Mesenchymal stem cell (in vitro differentiated cells and primary cell): ENCODE measurements at places on chromosomes 6 and 20.

DNA sequence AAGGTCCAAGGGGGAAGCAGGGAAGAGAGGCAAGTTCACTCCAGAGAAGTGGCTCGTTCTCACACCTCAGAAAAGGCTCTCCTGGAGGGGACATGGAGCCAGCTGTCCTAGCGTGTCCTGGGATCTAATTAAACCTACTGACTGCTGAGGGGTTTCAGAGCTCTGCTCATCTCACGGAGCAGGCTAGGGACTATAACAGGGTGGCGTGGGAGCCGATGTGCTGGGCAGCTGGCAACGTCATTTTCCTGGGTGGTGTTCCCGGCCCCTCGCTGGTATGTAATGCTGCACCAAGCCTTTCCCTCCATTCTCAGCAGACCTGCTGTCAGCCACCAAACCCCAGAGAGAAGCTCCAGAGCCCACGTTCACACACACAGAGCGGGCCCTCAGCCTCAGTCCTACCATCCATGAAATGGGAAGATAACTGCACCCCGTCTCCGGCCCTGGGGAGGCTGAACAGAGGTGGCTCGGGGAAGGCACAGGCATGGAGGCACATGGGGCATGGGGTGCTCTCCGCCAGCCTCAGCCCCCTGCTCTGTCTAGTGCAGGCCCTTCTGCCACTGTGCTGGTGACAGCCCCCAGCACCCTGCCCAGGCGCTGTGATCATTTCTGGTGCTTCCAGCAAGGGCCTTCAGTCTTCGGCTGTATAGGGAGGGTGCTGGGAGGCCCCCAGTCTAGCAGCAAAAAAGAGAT lies 1.9 kb downstream of the CST7 start:
- peaks cover 19% of the 10 kb centered on the region for H3K36me3 ChIP-seq
- H3K27ac ChIP-seq = no peak overlapping the region
- DNase-seq = no peak
- H3K4me1 ChIP-seq = peaks cover 1% of the 10 kb centered on the region

- H3K4me3 ChIP-seq = no peak overlapping the region
- H3K27me3 ChIP-seq = no peaks in the 10 kb centered on the region
- DNase-seq = peak; percentile 91
- H3K27ac ChIP-seq = peak overlapping the region; percentile 63
- H3K36me3 ChIP-seq = peaks cover 12% of the 10 kb centered on the region
- peaks cover 17% of the 10 kb centered on the region for H3K4me1 ChIP-seq
Observed at GRCh38 chr20:35344354-35344837, 52.2 kb upstream of the FAM83C start.

GRCh38 chr6:90086517-90086916 lies 192.2 kb downstream of the GJA10 start:
- no peaks in the 10 kb centered on the region for H3K36me3 ChIP-seq
- H3K27me3 ChIP-seq = no peaks in the 10 kb centered on the region
- H3K4me3 ChIP-seq = no peak overlapping the region
- H3K4me1 ChIP-seq = no peaks in the 10 kb centered on the region
- no peak overlapping the region for H3K27ac ChIP-seq

DNA sequence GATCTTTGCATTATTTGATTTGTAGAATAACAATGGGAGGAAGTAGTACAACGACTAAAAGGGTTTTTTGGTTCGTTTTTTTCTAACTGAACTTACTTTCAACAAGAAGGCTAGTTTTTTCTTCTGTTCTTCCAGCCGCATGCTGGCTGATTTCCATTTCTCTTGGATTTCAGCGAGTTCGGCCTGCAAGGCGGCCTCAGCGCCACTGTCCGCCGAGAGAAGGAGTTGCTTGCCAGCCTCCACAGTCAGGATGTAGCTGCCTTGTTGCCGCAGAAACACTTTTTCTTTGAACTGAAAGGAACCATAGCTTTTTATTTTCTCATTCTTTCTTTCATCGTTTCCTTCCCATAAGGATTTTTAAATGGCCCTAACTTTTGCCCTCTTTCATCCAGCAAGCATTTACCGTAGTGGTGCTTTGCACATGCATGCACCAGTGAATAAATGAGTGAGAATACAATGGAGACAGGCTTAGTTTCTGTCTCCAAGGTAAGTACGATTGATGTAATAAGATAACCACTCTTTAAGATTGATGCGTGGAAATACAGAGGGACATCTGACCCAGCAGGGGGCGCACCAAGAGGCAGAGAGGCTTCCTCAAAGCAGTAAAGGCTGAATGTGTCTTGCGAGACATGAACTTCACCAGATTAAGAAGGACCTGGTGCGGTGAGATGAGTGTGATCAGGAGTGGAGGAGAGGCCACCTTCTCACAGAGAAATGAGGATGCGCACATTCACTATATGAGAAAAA lies 398.8 kb downstream of the ESR1 start:
- H3K27me3 ChIP-seq = no peaks in the 10 kb centered on the region
- H3K4me1 ChIP-seq = no peaks in the 10 kb centered on the region
- peak; percentile 33 for DNase-seq

DNA sequence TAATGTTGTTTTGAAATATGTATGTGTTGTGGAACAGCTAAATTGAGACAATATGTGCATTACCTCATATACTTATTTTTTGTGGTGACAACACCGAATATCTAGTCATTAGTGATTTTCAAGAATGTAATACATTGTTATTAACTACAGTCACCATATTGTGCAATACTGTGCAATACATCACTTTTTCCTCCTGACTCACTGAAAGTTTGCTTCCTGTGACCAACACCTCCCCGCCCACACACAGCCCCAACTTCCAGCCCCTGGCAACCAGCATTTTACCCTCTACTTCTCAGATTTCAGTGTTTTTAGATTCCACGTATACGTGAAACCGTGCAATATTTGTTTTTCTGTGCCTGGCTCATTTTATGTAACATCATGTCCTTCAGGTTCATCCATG lies 627.9 kb downstream of the PRKN start:
- no peaks in the 10 kb centered on the region for H3K27me3 ChIP-seq
- peak; percentile 79 for DNase-seq
- H3K36me3 ChIP-seq = no peaks in the 10 kb centered on the region

DNA sequence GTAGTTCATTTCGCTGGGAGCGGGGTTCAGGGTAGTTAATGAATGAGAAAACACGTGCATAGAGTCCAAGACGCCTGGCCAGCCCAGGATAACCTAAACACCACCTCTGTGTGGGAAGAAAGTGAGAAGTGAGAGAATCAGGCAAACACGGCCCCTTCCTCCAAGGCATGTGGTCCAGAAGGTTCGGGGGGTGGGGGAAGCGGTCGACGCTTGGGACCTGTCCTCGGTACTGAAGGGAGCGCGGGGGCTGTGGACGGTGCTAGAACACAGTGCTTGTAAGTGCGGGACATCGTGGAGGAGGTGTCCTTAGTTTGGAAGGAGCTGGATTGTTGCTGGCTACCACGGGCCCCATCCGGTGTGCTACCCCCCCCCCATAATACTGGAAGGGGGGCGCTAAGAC lies 1.7 kb upstream of the VSTM2L start:
- H3K4me1 ChIP-seq = peaks cover 14% of the 10 kb centered on the region
- H3K27me3 ChIP-seq = peaks cover 66% of the 10 kb centered on the region
- DNase-seq = no peak
- H3K27ac ChIP-seq = no peak overlapping the region

DNA sequence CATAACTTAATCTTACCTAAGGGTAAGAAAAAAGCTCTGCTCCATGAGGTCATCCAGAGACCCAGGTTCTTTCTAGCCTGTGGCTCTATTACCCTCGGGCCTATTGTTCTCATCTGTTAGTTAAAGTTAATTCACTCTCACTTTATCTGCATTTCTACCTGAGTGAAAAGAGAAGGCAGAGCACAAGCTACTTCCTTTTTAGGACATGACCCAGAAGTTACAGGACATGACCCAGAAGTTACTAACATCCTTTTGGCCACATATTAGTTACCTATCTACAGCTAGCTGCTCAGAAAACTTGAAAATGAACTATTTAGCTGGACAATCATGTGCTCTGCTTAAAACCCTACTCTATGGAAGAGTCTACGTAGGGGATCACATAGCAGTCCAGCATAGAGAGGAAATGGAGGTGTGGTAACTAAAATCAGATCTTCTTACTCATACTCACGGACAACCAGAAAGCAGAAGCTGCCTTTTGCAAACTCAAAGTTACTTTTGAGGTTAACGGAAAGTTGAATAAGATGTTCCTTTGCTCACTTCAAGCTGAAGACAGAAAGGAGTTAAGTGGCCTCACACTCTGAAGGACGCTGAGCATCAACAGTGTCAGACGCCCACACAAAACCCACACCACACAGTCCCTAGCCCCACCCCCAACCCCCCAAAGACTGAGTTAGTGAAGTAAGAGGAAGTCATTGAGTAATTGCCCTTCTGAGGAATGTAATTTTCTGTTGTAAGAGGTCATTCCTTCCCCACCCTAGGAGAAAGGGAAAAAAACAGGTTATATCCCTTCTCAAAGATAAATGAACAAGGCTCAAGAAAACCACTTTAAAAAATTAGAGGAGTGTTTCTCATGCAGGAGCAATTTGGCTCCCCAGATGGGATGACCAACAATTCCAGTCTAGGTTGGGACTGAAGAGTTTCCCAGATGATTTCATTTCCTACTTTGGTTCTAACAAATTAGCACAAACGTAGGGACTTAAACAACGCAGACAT lies 45.9 kb upstream of the TAB2 start:
- peaks cover 10% of the 10 kb centered on the region for H3K27me3 ChIP-seq
- H3K36me3 ChIP-seq = no peaks in the 10 kb centered on the region
- peak; percentile 35 for DNase-seq
- H3K4me3 ChIP-seq = no peak overlapping the region
- no peaks in the 10 kb centered on the region for H3K4me1 ChIP-seq

GRCh38 chr6:63997734-63998133 lies 362.1 kb downstream of the PHF3 start:
- no peaks in the 10 kb centered on the region for H3K27me3 ChIP-seq
- no peaks in the 10 kb centered on the region for H3K36me3 ChIP-seq
- H3K4me1 ChIP-seq = no peaks in the 10 kb centered on the region
- no peak overlapping the region for H3K27ac ChIP-seq
- no peak overlapping the region for H3K4me3 ChIP-seq

GRCh38 chr6:24583463-24584381 lies 62.3 kb downstream of the KIAA0319 start:
- peaks cover 15% of the 10 kb centered on the region for H3K27me3 ChIP-seq
- peaks cover 1% of the 10 kb centered on the region for H3K4me1 ChIP-seq
- no peak overlapping the region for H3K4me3 ChIP-seq
- H3K36me3 ChIP-seq = no peaks in the 10 kb centered on the region
- DNase-seq = peak; percentile 70

- H3K4me3 ChIP-seq = no peak overlapping the region
- H3K27ac ChIP-seq = no peak overlapping the region
- no peak for DNase-seq
- H3K27me3 ChIP-seq = no peaks in the 10 kb centered on the region
Observed at GRCh38 chr20:50219600-50219999, 29.0 kb downstream of the CEBPB start.

- H3K27me3 ChIP-seq = no peaks in the 10 kb centered on the region
- H3K27ac ChIP-seq = no peak overlapping the region
- H3K4me1 ChIP-seq = peaks cover 9% of the 10 kb centered on the region
- peak; percentile 48 for DNase-seq
Observed at GRCh38 chr20:37823296-37823980, 79.5 kb upstream of the VSTM2L start.

- H3K4me1 ChIP-seq = peaks cover 4% of the 10 kb centered on the region
- H3K27me3 ChIP-seq = no peaks in the 10 kb centered on the region
- no peak overlapping the region for H3K27ac ChIP-seq
- H3K36me3 ChIP-seq = no peaks in the 10 kb centered on the region
- H3K4me3 ChIP-seq = no peak overlapping the region
Observed at GRCh38 chr6:75368151-75368779, 83.7 kb upstream of the TMEM30A start.

DNA sequence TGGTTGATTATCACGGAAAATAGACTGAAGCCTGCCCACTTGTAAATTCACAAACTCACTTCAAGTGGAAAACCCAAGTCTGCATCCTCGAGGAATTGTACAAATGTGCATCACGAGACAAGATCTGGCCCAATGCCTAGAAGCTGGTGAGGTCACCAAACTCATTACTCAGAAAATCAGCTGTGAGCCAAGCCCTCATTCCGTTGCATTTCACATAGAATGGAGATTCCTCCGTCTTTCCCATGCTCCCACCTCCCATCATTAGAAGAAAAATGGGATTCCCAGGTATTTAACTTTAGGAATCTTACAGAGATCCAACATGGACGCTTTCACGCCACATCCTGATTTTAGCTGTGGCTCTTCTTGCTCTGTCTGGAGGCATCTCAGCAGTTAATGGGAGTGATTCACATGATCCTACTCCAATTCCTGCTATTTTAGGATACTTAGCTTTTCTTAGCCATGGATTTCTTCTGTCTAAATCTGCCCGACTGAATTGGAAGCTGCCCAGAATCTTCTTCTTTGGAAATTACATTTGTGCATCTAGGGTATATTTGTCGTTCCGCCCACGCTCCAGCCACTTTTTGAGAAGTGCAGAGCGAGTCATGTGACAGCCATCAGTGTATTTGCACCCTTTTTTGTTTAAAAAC lies 68.7 kb upstream of the STMND1 start:
- H3K27ac ChIP-seq = peak overlapping the region; percentile 84
- no peaks in the 10 kb centered on the region for H3K36me3 ChIP-seq
- H3K27me3 ChIP-seq = no peaks in the 10 kb centered on the region
- H3K4me1 ChIP-seq = peaks cover 9% of the 10 kb centered on the region

- peak overlapping the region; percentile 49 for H3K27ac ChIP-seq
- H3K4me3 ChIP-seq = no peak overlapping the region
- no peaks in the 10 kb centered on the region for H3K27me3 ChIP-seq
- H3K36me3 ChIP-seq = no peaks in the 10 kb centered on the region
Observed at GRCh38 chr6:21753241-21754108, 159.9 kb downstream of the SOX4 start.
